ENCODE measurements at places on chromosomes 16 and 17.

DNA sequence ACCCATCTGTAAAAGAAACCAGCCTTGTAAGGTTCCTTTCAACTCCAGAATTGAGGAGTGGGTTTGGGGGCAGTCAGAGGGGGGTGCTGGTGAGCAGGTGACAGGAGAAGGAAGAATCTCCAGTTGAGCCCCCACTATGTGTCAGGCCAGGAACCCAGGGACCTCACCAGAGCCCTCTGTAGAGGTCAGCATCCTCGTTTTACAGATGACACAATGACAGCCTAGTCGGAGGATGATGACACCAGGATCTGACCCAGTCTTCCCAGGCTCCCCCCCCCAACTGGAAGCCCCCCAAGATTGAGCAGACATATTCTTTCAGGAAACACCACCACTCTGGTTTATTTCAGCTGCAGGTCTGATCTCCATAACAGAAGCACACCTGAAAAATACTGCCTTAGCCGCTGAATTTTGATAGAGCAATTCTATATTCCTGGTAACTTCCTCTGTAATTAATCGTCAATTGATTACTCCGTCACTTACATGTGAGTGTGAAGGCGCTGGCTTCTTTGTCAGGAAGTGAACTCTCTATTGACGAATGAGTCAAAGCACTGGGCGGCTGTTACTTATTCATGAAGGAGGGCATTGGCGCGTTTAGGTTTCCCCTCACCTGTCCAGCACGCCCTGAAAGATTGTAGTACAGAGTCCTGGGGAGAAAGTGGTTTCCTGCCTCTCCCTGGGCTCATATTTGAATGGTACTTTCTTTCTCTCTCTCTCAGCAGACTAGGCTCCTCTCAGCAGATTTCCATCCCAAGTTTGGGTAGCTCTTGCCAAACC, 21.2 kb downstream of the SOCS3 start:
- no peak for DNase-seq

- DNase-seq, result no peak
Measured at GRCh38 chr17:44310188-44310587, 1.8 kb downstream of the RUNDC3A start.

GRCh38 chr16:72198021-72198711, 26.2 kb upstream of the PMFBP1 start:
- no peak for DNase-seq

DNA sequence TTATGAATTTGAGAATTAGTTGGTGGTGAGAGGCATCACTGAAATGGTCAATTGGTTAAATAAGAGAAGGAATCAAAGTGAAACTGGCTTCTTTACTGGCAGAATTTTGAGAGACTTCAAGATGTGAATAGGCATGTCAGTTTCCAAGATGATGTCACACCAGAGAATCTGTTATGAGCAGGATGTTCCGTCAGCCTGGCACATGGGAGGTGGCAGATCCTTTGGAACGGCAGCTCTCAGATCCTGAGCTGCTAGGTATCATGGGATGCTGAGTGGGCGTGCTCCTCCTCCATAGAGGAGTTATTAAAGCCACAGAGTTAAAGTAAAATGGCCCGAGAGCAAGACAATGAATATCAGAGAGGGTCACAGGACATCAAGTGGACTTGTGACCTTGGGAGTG, 444.3 kb upstream of the HSBP1 start:
- no peak for DNase-seq

GRCh38 chr17:47009759-47010594, 30.9 kb upstream of the RPRML start:
- DNase-seq, result no peak

- DNase-seq, result peak; percentile 45
Measured at GRCh38 chr17:1060991-1061390, 64.1 kb downstream of the TIMM22 start.

DNA sequence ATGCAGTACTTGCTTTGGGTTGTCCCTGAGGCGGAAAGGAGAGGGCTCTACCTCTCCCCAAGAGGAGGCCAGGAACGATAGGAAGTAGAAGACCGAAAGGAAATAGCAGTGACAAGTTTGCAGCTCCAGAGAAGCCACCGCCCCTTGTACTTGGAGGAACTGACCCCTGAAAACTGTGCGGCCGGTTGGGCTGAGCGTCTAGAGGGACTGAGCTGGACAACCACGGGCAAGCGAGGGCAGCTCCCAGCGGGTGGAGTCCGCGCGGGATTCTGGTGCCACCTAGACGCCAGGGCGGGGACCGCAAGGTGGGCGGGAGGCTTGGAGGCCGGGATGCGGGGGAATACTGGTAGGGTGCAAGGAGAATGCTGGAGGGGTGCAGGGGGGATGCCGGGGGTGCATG, 1.3 kb upstream of the SLC6A4 start:
- no peak for DNase-seq

- no peak for DNase-seq
Measured at GRCh38 chr17:69961501-69962145, 113.4 kb upstream of the KCNJ16 start.

GRCh38 chr16:19907161-19907992, 22.7 kb upstream of the GPRC5B start:
- DNase-seq, result peak; percentile 80

- DNase-seq, result no peak
Measured at GRCh38 chr17:59428916-59429485, 97.5 kb downstream of the YPEL2 start.

GRCh38 chr17:73770115-73770848, 126.0 kb upstream of the SDK2 start:
- peak; percentile 37 for DNase-seq

GRCh38 chr16:28974007-28974436, 556 bp upstream of the SPNS1 start:
- DNase-seq, result no peak

- DNase-seq, result peak; percentile 12
Measured at GRCh38 chr17:43907998-43908721, 824 bp upstream of the MPP2 start.

DNA sequence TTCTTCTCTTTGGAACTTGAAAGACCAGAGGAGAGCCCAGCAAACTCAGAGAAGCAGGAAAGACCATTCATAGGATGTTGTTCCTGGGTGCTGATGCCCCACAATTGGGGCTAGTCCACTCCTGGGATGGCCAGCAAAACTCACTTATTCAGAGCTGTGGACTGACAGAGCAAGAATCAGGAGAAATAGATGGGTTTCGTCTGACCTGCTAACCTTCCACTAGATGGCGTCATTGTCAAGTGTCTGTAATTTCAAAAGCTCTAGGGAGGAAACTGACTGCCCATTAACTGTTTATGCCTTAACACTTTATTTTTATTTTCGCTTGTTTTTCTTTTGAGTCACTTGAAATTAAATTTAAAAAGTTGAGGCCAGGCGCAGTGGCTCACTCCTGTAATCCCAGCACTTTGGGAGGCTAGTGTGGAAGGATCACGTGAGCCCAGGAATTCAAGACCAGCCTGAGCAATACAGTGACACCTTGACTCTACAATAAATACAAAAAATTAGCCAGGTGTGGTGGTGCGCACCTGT, 28.7 kb upstream of the MILR1 start:
- DNase-seq, result peak; percentile 73

DNA sequence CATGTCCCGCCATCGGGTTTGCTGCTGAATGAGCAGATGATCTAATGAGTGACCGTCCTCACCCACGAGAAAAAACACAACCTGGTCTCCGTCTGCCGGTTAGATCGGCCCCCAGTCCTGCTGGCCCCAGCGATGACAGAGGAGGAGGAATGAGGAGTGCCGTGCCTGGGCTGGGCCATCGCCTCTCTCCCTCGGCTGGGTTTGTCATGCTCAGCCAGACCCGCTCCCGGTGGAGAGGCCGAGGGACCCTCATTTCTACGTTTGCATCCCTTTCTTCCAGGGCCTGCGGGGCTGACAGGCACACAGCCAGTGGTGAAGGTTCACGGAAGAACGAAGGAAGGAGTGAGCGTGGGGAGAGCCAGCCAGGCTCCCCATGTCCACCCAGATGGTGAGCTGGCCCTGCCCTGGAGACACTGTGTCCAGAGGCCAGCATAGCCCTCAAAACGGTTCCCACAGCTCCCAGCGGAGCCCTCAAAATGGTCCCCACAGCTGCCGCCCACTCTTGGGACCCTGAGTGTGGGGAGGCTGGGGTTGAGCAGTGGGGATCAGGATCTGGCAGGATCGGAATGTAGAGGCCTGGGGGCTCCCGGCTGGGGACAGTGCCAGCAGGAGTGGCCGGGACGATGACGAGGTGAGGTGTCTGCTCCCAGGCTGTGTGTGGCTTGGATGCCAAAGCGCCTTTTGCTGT, 23.9 kb downstream of the CBFA2T3 start:
- DNase-seq, result no peak

DNA sequence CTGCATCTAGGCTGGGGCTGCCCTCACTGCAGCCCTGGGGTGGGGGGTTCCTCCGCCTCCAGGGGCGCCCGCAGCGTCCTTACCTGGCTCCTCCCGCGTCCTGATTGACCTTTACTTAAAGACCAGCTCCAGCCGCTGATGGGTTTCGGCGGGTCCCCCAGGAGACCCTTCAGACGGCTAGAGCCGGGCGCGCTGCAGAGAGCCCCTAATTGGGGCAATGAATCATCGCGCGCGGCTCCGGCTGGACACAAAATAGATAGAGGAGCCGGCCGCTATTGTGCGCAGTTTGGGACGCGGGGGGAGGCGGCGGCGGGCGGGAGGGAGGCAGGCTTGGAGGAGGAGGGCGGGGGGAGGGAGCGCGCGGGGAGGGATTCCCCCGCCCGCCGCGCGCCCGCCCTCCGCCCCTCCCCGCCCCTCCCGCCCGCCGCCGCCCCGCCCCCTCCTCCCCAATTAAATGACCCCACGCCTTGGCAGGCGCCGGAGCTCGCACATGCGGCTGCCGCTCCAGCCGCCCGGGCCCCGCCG, 56.5 kb upstream of the CIBAR2 start:
- no peak for DNase-seq

DNA sequence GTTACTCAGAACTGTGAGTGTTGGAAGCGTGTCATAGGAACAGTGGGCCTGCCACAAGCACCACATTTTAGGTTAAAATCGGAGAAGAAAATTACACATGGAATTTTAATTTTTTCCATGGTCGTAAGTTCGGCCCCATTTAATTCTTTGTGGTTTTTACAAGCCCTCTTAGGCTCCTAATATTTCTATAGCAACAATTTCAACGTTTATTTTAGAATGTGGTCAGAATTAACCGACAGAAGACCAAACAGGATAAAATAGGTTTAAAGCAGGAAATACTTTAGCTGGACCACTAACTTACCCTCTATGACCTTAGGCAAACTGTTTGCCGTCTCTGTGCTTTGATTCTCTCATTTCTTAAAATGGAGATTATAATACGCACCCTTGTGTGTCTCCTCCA, 69.9 kb downstream of the FTO start:
- no peak for DNase-seq

GRCh38 chr16:31409433-31409832, 16.3 kb downstream of the ITGAD start:
- no peak for DNase-seq

DNA sequence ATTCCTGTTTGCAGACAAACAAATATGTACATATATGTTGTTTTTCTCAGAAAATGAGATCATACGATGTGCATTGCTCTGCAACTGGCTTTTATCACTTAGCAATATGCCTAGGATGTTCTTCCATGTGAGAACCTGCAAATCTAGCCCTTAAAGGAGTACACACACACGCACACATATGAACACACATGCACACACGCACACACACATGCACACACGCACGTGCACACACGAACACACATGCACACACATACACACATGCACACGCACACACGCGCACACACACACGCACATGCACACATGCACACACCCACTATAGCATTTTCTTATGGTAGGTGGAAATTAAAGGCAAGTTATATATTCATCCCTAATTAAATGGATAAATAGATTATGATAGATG, 8.1 kb upstream of the OR2C1 start:
- no peak for DNase-seq

DNA sequence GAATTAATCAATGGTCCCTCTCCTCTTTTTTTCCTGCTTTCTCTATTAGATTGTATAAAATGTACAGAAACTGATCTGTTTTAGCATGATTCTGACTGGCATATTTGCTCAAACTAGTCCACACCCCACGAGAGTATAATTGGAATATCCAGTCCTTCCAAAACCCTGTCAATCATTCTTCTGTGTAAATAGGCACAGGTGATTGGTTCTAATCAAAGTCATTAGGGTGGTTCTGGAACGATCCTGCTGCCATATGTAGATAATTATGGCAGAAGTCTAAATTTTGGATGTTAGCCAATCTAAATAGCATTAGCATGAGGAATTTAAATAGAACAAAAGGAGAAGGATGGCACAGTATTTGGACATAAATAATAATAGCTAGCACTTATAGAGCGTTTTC, 165.7 kb downstream of the SHISA6 start:
- DNase-seq, result no peak

- no peak for DNase-seq
Measured at GRCh38 chr16:27322858-27323780, 9.3 kb downstream of the IL4R start.

DNA sequence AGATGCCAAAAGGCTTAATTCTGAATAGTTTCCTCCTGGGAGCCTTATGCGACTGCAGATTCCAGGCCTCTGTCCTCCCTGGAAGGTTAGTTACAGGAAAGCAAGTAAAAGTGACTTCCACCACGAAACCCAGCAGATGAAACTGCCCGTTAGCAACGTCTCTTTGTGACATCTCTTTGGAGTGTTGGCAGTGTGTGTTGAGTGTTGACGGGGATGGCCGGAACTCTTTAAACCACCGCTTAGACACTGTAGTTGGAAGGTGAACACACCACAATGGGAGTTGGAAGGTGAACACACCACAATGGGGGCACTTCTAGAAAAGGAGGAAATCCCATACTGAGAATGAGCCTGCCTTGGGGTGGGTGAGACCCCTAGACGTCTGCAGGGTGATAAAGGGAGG, 858 bp downstream of the SKAP1 start:
- no peak for DNase-seq

DNA sequence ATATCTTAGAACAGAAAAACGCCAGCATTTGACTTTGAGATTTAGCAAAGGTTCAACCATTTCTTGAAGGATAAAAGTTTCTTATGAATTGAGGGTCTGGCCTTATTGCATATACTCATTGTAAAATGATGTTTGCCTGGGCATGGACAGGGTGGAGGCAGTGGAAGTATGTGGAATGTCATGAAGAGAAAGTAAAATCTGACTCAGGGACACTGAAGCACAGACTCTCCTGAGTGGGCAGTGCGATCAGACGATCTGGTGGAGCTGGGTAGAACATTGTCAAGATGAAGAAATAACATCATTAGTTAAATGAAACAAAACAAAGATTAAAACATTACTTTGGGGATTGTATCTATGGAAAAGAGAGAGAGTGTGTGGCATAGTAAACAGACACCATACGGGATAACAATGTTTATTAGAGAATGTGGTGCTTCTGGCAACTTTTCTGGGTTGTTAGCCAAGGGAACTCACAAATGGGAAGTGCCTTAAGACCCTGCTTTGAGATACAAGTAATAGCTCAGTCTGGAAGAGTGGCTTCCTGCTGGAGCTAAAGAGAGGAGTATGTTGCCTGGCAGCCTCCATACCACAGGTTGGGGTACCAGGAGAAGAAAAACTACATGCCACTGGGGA, 4.4 kb downstream of the MAP3K3 start:
- peak; percentile 37 for DNase-seq

GRCh38 chr16:12057266-12057665, 80.7 kb downstream of the SNX29 start:
- DNase-seq, result no peak

- DNase-seq, result peak; percentile 91
Measured at GRCh38 chr17:17476865-17477467, at the start of gene MED9. Gene MED9 (plus strand): TSS chr17:17477000. CDS start chr17:17477042, 42 bp downstream.

All from inflammatory macrophage treated with lipopolysaccharide for 1 hour (primary cell).